Fibroblast of skin of scalp (primary cell): ENCODE measurements at places on chromosomes 3 and 15.

DNA sequence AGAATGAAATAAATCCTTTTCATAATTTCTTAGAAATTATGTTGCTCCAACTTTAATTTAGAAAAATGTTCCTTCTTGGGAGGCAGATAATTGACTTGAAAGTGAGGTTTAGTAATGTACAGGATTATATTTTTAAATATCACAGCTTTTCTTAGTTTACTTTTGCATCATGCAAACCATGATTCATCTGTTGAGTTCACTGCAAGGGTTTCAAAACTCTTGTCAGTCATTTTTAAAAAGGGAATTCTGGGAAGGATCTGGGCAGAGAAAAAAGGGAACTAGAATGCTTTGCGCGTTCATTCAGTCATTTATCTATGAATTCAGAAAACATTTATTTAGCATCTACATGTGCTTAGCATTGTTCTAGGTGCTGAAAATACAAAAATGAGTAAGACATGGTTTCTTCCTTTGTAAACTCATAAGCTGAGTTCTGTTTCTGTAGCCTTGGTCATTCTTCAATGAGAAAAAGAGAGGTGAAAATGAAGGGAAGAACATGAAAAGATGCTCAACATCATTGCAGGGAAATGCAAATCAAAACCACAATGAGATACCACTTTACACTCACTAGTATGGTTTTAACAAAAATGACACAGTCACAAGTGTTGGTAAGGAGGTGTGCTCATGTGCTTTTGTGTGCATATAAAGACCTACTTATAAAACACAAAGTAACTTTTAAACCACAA is 209.1 kb downstream of the NR1D2 start:
- DNase-seq, result no peak

GRCh38 chr3:120072867-120073525 is 21.3 kb downstream of the GSK3B start:
- no peak for DNase-seq

GRCh38 chr3:58529516-58530353 is 7.3 kb downstream of the ACOX2 start:
- DNase-seq, result peak; percentile 33

GRCh38 chr3:49454898-49455681 is 15.0 kb upstream of the DAG1 start:
- peak; percentile 53 for DNase-seq

- DNase-seq, result peak; percentile 4
Observed at GRCh38 chr3:143736205-143736997, 111.9 kb downstream of the SLC9A9 start.

DNA sequence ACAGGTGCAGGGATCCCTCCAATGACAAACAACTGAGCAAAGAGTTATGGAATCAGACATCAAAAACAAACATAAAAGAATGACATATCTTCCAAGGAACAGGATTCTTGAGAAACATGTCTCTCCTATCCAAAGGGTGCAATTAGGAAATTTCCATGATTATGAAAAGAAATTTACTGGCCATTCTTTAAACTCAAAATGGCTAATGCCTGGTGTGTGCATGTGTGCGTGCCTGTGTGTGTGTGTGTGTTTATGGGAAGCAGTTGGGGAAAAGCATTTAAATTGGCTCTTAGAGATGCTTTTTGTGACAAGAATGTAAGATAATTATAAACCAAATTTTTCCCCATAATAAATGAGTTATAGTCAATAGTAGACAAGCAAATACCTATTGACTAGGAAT is 320.5 kb upstream of the THBS1 start:
- DNase-seq, result no peak

GRCh38 chr3:119944091-119944490 is 150.2 kb downstream of the GSK3B start:
- DNase-seq, result no peak

DNA sequence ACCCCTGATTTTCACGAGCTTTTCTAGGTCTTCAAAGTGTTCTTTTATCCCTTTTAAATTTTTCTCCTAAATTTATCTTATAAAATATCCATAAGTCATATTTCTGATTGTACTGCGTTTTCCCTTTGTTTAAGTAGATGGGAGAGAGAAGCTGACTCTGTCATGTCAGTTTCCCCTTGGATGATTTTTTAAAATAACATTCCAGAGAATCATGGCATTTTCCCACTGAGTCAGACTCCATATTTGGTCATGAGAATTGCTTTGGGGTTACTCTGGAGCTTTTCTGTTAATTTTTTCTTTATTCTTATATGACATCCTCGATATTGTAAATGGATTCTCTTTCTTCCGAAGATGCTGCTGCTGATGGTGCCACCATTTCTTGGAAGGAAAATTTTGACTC is 28.6 kb upstream of the UMPS start:
- DNase-seq, result peak; percentile 91

GRCh38 chr3:52055537-52056351 is 627 bp downstream of the DUSP7 start:
- DNase-seq, result peak; percentile 56

DNA sequence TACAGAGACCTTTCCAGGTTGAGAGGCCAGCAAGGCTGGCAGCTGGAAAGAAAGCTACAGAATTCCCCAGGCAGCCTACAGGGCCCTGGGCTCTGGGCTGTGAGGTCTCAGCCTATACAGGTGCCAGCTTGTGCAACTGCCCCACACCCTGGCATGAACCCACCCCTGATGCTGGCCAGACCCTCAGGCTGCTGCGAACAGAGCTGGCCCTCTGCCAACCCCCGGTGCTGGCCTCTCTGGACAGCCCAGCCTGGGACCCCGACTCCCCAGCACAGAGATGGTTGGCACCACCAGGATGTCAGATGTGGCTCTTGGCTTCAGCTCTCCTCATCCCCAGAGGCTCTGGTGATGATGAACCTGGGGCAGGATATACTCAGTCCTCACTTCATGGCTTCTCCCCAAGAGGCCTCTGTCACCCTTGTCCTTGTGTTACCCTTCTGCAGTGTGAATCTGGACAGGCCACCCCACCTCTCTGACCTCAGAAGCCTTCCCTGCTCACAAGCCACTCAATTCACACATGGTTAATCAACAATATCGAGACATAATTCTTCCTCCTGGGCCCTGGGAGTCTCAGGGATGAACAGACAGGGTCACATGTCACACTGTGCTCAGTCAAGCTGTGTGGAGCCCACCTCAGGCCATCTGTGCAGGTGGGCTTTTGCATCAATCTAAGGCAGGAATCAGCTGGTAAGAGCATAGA is 11.0 kb upstream of the BFSP2 start:
- no peak for DNase-seq

DNA sequence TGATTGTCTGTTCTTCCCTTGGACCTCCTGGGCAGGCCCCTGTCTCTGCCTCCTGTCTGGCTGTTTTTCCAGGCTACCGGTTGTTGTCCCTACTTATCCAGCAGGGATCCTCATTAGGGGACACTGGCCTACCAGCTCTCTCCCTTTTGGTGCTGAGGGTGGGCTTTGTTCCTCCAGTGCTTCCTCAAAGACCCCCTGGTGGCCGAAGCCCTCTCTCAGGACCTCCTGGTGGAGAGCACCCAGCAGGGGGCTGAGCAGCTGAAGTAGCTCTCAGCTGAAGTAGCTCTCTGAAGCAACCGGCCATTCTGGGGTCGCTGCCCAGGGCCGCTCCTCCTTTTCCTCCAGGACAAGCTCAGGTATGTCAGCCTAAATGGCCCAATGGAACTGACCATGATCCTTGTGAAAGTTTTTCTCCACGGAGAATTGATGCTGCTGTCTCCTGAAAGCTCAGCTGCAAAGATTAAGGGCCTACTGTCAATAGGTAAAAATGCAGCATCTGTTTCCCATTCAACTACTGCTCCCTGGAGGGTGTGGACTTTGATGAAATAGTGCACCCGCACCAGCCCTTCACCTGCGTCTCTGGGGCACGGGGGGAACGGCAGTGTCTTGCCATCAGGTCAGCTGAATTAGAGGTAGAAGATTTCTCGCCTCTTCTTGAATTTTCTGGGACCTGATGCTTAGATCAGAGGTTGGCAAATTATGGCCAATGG is 27.6 kb downstream of the ARNT2 start:
- no peak for DNase-seq

DNA sequence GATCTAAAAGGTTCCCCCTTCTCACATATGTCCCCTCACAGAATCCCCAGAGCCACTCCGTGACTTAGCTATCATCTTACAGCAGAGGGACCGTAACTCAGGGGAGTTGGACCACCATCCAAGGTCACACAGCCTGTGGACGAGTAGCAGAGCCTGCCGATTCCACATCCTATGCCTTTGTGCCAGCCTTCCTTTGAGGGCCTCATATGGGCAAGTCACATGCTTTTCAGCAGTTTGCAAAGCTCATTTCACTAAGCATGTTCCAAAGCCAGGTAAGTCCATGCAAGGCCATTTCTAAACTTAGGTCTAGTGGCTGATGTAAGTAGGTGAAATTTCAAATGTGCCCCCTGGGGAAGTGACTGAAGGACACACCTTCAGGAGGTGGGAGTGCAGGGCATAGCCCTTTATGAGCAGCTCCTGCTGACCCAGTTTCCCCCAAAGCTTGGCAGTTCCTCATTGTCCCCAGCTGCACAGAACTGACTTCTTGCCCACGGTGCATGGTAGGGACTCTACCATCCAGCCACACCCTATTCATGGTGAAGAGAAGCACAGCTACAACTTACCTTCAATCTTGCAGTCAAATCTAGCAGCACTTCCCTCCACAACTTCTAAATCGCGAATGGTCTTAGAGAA is 33.3 kb upstream of the HACD2 start:
- DNase-seq, result no peak

DNA sequence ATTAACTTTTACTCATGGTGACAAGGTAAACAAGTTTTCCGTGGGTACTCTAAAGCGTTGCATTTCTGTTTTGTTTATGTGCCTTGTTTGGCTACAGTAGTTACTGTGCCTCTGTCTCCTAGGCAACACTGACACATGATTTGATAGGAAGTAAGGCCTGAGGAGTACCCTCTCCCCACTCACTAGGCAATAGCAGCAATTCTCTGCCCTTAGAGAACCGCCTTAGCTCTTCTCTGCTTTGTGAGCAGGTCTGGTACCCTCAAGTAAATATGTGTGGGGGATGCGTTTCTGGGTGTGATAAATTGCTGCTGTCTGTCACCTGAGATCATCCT is at the start of gene IL5RA:
Gene IL5RA (minus strand): TSS at position 76 of the 332 bp plus-strand sequence. CDS start 5,390 bp downstream, outside the sequence.
- no peak for DNase-seq

DNA sequence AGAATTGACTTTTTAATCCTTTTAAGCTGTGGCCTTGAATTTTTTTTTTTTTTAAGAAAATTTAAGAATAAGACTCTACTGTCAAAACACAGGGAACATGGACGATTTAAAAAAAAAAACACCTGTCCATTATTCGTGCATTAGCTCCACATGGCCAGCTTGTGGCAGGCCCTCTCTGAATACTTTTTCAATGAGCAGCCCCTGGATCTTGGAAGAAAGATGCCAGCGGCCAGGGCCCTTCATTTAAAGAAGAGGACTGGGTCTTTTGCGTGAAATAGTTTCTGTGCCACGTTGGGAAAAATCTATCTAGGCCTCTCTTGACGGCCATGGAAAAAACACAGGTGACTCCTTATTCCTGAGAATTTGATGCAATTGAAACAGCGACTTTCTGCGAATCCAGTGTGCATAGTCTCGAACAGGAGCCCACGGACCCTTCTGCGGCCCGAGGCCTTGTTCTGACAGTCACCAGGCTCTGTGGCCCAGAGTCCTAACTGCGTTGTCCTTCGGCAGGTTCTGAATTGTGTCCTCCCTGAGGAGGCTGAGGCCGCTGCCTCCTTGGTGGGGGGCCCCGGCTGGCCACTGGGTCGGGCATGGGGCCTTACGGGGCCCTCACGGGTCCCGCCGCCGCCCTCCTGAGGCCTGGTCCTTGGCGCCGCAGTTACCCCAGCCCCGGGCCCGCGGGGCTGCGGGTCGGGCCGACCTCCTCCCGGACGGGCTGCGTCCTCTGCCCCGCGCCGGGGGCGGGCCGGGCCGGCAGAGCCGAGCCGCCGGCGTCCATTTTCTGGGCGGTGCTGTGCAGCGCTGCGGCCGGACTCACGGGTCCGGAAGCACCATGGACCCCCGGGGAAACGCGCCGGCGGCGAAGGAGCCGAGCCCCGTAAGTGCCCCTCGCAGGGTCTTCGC is 33.5 kb downstream of the ZBTB38 start:
- peak; percentile 47 for DNase-seq

DNA sequence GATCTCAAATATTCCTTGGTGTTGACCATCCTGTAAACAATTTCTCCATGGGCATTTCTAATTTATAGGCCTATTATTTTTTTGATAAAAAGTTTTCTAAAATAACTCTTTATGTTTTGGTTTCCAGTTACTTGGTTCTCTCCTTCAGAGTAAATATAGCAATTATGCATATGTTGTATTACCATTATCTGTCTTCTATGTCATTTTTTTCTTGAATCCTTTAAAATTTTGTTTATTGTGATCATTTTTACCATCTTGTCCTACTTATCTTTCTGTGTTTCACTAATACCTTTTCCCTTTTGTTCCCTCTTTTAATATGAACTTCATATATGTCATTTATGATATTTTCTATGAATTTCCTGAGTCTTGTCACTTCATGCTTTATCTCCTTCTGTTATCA is 341.1 kb downstream of the PDCD6IP start:
- no peak for DNase-seq

DNA sequence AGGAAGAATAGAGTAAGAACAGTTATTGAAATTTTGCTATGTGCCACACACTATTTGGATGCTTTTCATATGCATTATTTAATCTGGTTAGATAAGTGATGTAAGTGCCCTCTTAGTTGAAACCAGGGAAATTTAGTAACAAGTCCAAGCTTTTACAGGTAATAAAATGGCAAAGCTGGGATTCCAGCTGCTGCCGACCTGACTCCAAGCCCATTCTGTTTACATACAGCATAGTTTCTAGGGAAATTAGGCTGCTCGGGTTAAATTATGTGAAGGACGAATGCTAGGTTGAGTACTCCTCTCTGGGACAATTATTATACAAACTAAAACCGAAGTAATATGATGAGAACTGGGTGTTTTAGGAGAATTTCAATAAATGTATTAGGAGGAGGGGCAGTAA is 38.7 kb upstream of the FAH start:
- no peak for DNase-seq

- no peak for DNase-seq
Observed at GRCh38 chr15:53559364-53560277, 199.8 kb downstream of the WDR72 start.

GRCh38 chr3:136245691-136246090 is 4.4 kb upstream of the PCCB start:
- no peak for DNase-seq
